ENCODE measurements at places on chromosomes 7 and 10.

DNA sequence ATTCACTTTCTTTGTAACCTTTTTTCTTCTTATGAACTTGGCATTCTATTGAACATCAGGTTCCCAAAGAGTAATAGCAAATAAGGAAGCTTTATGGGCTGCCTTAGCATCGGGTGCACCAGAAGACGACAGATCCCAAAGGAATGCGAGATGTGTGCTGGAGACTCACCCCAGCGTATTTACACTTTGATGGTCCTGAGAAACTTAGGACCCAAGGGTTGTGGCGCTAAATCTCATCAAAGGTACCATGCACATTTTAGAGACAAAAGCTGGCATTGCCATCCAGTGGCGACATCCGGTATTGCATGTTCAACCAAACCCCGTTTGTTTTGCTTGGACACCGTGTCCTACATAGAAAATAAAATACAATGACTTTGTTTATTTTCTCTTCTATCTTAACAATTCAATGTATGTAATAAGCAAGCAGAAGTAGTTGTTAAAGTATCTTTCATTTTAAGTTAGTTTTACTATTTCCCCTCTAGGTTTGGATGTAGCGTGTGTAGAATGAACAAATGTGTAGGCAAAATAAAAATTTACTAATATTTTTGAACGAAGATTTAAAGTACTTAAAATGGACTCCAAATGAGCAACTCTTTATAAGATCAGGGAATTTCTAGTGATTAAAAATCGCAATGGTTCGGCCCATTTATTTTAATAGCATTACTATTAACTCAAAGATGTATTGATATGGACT, 1154.8 kb downstream of the GATA3 start:
- peak; percentile 42 for DNase-seq

DNA sequence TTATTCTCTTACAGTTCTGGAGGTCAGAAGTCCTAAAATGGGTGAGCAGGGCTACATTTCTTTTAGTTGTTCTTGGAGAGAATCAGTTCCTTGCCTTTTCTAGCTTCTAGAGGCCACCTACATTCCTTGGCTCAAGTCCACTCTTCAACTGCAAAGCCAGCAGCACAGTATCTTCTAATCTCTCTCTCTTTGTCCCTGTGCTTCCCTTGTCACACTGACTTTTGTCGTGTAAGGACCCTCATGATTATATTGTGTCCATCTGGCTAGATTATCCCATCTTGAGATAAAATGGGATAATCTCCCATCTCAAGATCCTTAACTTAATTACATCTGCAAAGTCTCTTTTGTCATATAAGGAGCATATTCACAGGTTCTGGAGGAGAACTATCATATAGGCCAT, 359.0 kb downstream of the ADRA2A start:
- DNase-seq, result no peak

GRCh38 chr7:24337180-24337579, 53.2 kb downstream of the NPY start:
- DNase-seq, result no peak

DNA sequence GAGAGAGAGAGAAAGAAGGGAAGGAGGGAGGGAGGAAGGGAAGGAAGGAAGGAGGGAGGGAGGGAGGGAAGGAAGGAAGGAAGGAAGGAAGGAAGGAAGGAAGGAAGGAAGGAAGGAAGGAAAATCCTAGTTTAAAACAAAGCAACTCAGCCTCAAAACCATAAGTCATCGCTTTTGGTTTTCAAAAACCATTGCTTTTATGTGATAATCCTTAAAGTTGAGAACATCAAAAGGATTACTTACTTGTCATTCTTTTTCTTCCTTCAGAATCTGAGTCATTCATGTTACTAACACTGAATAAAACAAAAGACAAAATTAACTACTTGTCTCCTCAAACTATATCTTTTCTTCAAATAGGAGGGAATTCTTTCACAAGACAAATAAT, 21.6 kb upstream of the PDSS1 start:
- no peak for DNase-seq

- DNase-seq, result no peak
These were observed 210.8 kb upstream of the CSTF2T start for GRCh38 chr10:51910189-51910588.

DNA sequence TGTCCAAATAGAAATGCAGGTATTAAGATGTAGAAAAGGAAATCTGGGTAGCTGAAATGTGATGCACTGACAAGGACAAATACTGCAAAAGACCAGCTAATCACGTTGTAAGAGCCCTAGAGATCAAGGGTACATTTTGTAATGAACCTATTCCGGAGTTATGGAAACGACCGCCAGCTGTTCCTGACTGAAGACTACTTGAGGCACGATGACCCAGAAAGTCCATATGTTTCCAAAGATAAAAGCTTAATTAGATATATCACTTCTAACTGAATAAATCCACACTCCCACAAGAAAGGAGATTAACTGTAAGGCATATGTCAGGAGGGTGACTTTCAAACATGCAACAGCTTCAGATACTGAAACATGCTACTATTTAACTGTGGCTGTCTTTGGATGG, 253.5 kb downstream of the NSUN6 start:
- no peak for DNase-seq

GRCh38 chr7:35727571-35727970, 32.6 kb upstream of the HERPUD2 start:
- no peak for DNase-seq

DNA sequence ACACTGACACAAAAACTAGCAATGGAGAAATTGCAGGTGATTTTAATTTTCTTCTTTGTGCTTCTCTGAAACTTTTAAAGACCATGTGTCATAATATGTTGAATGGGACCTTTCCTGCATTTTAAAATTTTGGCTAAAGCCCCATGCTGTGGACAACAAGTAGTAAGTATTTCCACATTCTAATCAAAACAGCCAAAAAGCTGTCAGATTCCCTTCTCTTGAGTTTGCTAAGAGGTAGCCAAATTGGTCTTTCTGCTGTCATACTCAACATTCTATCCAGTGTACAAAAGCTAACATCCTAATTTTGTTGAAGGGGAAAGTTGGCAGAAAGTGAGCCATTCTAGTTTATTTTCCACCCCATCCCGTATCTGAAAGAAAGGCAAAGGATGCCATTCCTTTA, 447.6 kb downstream of the TFEC start:
- DNase-seq, result no peak

GRCh38 chr10:75736151-75736640, 304.8 kb downstream of the LRMDA start:
- DNase-seq, result no peak

- no peak for DNase-seq
These were observed 187.1 kb downstream of the KIF20B start for GRCh38 chr10:89888321-89889070.

- DNase-seq, result no peak
These were observed 256.8 kb downstream of the PLXNA4 start for GRCh38 chr7:132319481-132319880.

GRCh38 chr7:133203490-133203889, 49.4 kb upstream of the EXOC4 start:
- DNase-seq, result no peak

DNA sequence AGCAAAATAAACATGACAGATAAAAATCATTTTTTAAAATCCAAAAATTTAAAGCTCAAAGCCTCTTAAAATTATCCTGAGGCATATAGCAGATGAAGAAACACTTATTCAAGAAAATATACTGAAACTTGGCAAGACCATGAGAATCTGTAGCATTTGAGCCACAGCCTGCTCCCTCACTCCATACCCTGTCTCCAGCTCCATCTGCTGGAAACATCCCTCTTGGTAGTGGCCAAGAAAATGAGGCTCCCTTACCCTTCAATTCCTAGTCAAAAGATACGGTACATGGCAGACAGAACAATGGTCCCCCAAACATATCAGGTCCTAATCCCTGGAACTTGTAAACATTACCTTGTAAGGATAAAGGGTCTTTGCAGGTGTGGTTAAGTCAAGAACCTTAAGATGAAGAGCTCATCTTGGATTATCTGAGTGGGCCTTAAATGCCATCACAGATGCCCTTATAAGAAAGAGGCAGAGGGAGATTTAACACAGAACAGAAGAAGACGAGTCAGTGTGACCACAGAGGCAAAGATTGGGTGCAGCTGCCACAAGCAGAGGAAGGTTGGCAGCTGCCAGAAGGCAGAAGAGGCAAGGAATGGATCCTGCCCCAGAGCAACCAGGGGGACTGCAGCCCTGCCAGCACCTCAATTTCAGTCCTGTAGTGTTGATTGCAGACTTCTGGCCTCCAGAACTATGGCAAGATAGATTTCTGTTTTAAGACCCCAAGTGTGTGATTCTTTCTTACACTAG, 149.4 kb downstream of the ZNF248 start:
- DNase-seq, result no peak

DNA sequence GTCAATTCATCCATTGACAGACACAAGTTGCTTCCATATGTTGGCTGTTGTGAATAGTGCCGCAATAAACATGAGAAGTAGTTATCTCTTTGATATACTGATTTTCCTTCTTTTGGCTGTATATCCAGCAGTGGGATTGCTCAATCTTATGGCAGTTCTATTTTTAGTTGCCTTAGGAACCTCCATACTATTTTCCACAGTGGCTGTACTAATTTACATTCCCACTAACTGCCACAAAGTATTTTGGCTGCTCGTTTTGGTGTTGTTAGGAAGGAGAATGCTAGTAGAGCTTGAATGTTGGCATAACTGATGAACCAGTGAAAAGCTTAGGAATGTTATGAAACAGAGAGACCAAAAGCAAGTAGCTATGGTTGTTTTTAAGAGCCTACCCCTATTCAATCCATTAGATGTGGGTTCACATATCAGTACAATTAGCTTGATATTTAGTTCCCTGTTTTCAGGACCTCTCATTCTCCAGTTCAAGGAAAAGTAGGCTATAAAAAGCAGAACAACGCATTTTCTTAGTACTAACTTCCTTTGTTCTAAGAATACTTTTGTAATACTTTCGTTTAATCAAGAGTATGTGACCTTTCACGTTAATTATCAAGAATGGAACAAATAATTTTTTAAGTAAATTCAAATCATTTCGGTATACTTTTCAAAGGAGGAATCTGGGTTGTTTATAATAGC, 100.3 kb downstream of the FAS start:
- no peak for DNase-seq

DNA sequence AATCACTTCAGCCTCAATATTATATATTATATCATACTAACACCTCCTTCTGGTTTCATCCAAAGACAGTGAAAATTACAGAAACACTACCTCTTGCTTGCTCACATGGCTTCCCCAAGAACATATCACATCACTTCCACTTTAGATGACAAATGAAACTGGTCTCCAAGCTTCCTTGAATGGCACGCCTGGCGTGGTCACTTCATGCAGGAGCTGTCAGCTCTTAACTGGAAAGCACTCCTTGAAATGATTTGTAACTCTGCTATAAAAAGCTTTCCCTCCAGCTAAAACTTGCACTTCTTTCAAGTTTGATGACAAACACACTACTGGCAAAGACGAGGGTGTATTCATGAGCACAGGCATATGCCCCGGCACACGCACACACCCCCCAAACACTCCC, 84.1 kb upstream of the INHBA start:
- DNase-seq, result no peak

DNA sequence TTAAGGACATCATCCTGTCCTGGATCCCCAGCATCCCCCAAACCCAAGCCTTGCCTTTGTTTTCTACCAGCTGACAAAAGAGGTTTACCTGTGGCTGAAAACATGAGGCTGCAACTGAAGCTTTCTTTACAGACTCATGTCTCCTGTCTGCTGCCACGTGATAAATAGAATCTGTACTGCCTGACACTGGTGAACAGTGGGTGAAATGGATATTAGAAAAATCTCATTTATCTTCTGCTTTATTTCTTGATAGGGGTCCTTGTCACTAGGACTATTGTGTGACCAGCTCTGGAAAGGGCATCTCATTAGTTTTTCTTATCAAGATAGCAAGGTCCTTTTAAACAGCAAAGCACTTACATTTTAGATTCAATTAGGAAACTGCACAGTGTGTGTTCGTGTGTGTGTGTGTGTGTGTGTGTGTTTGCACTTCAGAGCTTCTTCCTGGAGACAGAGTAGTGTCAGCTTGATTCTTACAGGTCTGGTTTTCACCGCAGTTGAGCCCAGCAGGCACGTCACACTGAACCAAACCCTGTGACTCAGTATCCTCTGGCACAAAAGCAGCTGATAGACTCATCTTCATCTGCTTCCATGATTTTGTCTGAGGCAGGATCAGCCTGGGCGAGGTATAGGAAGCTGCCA, 373.5 kb upstream of the CELF2 start:
- DNase-seq, result no peak
